ENCODE measurements at places on chromosomes 12 and 14. TPM values are rescaled to one million over a fixed set of nuclear protein-coding genes. Genes with fewer than 3 reads are reported as not detected.
A peak's percentile ranks its signal among the peaks of the same experiment; 100 is the strongest.

RDH12 gene
- total RNA-seq: not detected

GRCh38 chr12:3294481-3294911 is 196.5 kb upstream of the PRMT8 start:
- no peak for DNase-seq

GRCh38 chr12:66130267-66131066 is at the start of gene LLPH:
TSS of gene LLPH (minus strand) at chr12:66130750. CDS start at chr12:66129106, 1,644 bp downstream.
- DNase-seq: peak; percentile 94

DNA sequence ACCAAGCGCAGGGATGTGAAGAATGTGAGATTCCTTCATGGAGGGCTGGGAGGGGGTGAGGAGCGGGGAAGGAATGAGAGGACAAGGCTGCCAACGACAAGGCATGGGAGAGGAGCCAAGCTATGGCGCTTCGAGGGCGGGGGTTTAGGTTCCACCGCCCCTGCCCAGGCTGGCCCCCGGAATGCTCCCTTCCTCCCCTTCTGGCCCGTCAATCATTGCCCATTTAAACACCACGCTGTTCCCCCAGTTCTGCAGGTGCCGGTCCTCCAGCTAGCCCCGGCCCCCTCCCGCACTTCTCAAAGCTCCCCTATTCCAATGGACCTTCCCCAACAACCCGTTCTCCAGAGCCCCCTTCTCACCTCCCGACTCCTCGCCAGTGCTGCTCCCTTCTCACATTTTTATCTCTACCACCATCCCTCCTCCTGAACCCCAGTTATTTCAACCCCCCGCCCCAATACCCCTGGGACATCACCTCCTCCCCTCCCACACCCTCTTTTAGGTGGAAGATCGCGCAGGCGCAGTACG is 428 bp downstream of the RNF41 start:
- peak; percentile 20 for DNase-seq

GRCh38 chr12:67425394-67425793 is 156.2 kb downstream of the CAND1 start:
- DNase-seq: no peak

- no peak for DNase-seq
These were observed 45.7 kb upstream of the CPM start for GRCh38 chr12:68978678-68979077.

DNA sequence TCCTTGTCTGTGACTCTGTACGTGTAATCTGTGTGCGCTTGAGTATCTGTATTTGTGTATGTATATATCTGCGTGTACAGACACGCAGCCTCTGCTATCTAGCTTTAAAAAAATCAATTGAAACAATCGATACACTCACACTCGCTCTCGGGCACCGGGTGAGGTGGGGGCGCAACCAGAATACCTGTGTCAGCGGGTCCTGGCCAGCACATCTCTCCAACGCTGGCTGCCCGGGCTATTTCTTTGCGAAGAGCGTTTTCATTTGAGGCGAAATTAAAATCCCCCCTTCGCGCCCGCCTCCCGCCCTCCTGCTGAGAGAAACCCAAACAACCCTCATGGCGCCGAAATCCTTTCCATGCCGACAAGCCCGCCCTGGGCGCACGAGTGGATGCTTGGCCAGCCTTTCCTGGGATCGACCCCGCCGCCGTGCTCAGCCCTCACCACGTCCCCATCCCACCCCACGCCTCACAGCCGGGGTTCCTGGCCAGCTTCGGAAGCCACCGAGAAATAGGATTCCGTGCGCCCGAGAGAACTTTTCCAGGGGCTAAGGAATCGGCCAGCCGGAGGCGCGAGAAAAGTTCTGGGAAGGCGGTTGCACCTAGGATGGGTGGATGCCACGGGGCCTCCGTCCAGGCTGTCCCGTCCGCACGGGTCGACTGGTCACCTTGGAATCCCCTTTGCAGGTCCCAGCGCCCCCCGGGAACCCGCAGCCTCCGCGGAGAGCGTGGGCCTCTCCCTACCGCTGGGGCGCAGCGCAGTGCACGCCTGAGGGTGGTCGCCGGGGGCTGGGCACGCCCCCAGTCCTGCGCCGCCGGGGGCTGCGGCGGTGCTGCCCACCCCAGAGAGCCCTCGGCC is 1.0 kb downstream of the ZDHHC22 start:
- no peak for DNase-seq

DNA sequence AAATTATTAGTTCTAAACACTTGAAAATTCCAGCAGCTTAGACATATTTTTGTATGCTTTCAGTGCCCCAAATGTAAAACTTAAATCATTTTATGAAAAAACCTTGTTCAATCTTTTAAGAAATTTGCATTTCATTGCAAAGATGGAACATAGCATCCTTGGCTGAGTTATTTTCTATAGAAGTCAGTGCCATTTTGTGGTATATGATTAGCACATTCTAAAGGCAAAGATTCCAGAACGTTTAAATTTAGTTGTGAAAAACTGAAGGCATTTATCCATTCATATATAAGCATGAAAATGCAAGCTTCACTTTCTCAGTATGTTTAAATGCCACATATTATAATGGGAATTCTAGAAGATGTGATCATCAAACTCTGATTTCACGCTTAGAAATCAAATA is 332.1 kb downstream of the APAF1 start:
- DNase-seq: no peak

AKAP3 gene
- total RNA-seq: 3.1 TPM

GRCh38 chr12:52615208-52615868 is 3.0 kb downstream of the KRT73 start:
- DNase-seq: peak; percentile 11

GLT8D2 gene
- not detected for total RNA-seq

- DNase-seq: peak; percentile 47
These were observed 7.6 kb upstream of the SIX1 start for GRCh38 chr14:60656686-60657455.

DNA sequence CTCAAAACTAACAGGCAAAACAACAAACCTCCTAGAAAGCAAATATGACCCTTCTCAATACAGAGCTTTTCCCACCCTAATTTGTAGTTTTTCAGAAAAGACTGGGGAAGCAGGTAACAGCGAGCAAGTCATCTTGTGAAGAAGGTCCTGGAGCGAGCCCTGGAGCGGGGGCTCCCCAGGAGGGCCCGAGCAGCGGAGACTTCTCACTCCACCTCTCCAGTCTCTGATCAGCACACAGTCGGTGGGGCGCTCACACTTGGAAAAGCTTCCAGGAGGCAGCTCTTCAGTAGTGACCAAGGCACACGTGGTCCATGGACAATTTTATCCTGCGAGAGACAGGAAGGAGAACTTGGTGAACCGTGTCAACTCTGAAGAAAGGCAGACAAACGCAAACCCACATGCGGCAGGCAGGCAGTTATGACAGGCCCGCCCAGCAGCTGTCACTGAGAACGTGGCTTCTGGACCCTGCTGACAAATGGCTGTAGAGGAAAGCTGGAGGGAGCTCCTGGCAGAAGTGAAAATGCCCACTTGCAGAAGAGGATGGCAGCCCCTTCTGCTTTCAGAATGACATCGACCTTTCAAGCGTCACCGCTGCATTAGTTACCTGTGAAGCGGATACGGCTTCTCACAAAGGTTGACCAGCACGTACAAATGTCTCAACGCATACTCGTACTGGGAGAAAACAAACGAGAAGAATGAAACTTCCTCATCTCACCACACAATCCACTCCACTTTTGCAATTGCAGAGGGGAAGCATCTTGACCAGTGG is 44.2 kb downstream of the LGMN start:
- DNase-seq: no peak

- DNase-seq: no peak
These were observed 6.0 kb downstream of the PRMT8 start for GRCh38 chr12:3496957-3497356.

ABHD4 gene
- total RNA-seq: 16.7 TPM

- DNase-seq: no peak
These were observed 212.3 kb upstream of the NUDT4 start for GRCh38 chr12:93165384-93165932.

- DNase-seq: no peak
These were observed 170.6 kb downstream of the CRADD start for GRCh38 chr12:93847517-93848474.

REP15 gene
- not detected for total RNA-seq

- no peak for DNase-seq
These were observed 38.0 kb downstream of the SLC2A14 start for GRCh38 chr12:7834701-7835100.

TCTN2 gene
- 3.6 TPM for total RNA-seq

GRCh38 chr12:114245555-114245954 is 160.4 kb downstream of the TBX5 start:
- no peak for DNase-seq

GPRC5D gene
- 1.6 TPM for total RNA-seq

GRCh38 chr14:104689109-104689880 is at the start of gene INF2:
TSS of gene INF2 (plus strand) at chr14:104689618. CDS start at chr14:104701366, 11,748 bp downstream.
- DNase-seq: peak; percentile 59

CEP128 gene
- total RNA-seq: 24.7 TPM

SLC15A4 gene
- total RNA-seq: 24.5 TPM

FITM1 gene
- total RNA-seq: 1.3 TPM

DNA sequence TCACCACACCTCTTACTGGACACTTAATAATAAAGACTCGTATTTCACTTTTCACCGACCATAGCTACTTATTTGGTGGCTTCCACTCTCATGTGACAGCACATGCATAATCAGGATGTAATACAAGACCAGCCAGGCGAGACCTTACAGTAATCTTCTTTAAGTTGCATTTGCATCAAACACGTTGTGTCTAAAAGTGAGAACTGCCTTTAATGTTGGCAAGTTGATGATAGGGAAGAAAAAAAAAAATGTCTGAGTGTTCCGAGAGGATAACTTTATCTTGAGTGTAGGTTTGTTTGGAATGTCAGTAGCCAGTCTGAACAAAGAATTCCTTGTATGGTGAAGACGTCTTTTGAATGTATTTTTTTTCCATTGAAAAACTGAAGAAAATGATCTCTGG is 440.4 kb downstream of the ADAMTS20 start:
- DNase-seq: no peak

DNA sequence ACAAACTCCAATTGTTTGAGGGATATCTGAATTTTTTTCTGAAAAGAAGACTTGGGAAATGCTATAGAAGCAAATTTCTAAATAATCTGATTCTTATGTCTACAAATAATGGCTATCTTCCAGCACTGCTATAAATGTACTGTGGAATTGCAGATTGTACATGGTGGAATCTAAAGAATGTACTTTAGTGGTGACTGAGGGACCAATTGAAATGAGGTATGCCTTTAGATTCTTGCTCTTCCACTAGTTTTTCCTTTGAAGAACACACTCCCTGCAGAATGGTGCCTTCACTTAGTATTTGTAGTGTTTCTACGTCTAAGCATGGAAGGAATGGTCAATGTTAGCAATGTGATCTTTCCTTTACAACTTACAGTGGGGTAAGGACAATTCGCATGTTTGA is 11.7 kb upstream of the PRB4 start:
- DNase-seq: no peak
